ENCODE measurements at places on chromosomes 7 and 10.

- peak; percentile 83 for DNase-seq
These were observed 625 bp downstream of the IPMK start for GRCh38 chr10:58266826-58267712.

- DNase-seq: no peak
These were observed 637.4 kb downstream of the LRMDA start for GRCh38 chr10:76068856-76069255.

GRCh38 chr7:48621076-48621475 lies 303.3 kb upstream of the CDC14C start:
- no peak for DNase-seq

GRCh38 chr10:27157150-27157549 lies 2.0 kb downstream of the MASTL start:
- DNase-seq: peak; percentile 20

- DNase-seq: no peak
These were observed 7.8 kb downstream of the WIPI2 start for GRCh38 chr7:5197811-5198210.

GRCh38 chr10:34151481-34151880 lies 663.6 kb downstream of the PARD3 start:
- no peak for DNase-seq

DNA sequence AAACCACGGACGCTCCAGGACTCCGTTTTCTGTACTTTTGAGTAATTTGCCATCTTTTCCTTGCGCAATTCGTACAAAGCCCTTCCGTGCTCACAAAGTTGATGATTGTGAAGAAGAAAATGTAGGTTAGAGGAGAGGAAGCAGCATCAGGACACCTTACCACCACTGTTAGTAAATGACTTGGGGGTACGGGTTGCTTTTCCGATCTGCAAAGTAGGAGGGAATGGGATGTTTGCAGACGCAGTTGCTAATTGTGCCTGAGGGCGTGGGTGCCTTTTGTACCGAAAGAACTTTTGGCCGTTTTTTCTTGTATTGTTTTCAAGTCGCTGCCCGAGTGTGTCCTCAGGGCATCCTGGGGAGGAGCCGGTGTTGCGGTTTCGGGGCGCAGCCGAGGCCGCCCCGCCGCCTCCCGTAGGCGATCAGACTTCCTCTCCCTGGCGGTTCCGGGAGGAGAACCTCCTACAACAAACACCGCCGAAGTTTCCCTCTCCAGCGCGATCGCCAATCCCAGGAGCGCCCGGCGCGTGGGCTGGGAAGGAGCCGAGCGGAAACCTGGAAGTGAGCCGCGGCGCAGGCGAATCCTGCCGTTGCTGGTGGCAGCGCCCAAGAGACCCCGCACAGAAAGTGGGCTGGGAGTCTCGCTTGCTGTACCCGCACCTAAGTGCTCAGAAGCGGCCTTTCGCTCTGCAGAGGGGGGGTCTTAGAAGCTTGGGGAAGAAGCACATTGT lies 1.0 kb downstream of the PRR15 start:
- DNase-seq: peak; percentile 67

DNA sequence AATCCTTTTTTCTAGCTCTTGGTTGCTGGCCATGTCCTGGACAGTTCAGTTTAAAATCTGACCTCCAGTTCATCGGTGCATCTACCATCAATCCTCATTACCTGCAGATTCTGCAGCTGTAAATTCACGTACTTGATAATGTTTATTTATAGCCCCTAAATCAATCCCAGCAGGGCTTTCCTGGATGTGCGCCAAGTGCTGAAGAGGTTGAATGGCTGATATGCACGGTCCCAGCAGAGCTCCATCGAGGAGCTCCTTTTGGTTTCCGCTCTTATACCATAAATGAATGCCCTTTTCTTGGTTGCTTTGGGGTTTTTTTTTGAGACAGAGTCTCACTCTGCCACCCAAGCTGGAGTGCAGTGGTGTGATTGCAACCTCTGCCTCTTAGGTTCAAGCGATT lies 91.2 kb upstream of the CCZ1B start:
- DNase-seq: no peak

- DNase-seq: no peak
These were observed 58.7 kb downstream of the CLEC2L start for GRCh38 chr7:139582130-139582650.

DNA sequence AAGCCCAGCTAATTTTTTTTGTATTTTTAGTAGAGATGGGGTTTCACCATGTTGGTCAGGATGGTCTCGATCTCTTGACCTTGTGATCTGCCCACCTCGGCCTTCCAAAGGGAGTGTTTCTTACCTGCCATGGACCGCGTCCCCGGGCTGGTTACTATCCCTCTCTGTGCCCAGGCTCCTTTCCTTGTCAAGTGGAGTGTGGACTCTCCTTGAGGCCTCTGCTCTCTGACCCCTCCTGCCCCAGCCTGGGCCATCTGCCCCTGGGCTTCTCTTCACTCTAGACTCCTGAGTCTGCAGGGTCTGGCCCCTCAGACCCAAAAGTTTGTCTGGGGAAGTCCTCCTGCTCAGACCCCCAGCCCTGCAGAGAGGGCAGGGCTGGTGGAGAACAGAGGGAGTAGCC lies 20.7 kb downstream of the NEURL1 start:
- DNase-seq: no peak

DNA sequence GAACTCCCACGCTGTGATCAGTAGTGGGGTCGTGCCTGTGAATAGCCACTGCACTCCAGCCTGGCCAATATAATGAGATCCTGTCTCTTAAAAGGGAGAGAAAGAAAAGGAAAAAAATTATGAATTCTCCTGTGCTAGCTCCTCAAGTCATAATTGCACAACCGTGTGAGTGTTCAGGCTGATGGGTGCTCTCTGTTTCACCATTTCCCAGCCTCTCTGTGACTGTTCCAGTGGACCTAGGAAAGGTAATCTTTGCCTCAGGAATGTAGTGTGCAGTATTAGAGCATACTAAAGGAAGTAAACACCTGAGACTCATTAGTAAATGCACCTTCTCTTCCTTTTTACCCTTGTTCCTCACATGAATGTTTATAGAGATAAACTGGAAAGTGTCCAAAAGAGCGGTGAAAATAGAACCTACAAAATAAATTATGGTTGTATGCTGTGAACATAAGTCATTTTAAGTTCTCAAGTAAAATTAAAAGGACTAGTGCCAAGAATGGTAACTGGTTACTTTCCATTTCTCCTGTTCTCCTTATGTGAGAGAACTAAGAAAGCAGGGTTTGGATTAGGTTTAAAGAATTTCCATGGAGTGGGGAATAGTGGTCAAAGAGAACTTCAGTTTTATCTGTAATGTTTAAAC lies 42.7 kb downstream of the INPP5F start:
- DNase-seq: no peak

GRCh38 chr7:29806208-29806994 lies at the start of gene WIPF3:
Gene WIPF3 (plus strand): TSS chr7:29806508. CDS start chr7:29834725, 28,217 bp downstream.
- no peak for DNase-seq

DNA sequence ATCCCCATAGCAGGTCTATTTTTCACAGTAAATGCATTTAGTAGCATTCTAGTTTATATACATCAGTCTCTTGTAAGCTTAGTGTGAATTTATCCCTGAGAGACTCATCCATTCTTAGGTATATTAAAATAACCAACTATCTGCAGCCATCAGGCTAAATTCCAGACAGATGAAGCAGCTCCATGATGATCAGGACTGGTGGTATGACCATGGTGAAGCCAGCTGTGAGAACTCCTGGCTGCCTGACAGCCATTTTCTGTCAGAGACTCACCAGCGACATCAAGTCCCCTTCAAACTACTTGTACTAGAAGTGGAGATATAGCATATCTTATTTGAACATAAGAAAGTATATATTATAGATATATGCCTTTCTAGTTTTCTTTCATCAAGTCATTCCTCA lies 70.3 kb upstream of the GSDME start:
- DNase-seq: no peak

- peak; percentile 32 for DNase-seq
These were observed 17.4 kb downstream of the DDIT4 start for GRCh38 chr10:72291019-72291532.

- no peak for DNase-seq
These were observed 283.7 kb upstream of the NRP1 start for GRCh38 chr10:33618196-33618595.

GRCh38 chr7:135260470-135260869 lies 26.8 kb downstream of the STRA8 start:
- DNase-seq: no peak

DNA sequence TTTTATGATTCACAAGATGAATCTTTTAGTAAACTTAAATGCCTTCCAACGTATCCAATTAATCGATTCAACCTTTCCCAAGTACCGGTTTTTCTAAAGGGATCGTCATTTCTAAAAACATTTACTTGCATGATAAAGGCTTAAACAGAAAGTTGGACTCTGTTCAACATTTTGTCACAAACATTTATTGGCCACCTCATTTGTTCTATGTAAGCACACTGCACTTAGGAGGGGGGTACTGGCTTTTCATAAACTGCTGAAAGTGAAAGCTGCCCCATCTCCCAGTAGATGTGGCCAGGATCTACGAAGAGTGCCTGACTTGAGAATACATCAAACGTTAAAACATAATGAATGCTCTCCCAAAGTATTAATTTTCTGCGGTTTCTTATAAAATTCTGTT lies 37.3 kb upstream of the LAMB4 start:
- no peak for DNase-seq

DNA sequence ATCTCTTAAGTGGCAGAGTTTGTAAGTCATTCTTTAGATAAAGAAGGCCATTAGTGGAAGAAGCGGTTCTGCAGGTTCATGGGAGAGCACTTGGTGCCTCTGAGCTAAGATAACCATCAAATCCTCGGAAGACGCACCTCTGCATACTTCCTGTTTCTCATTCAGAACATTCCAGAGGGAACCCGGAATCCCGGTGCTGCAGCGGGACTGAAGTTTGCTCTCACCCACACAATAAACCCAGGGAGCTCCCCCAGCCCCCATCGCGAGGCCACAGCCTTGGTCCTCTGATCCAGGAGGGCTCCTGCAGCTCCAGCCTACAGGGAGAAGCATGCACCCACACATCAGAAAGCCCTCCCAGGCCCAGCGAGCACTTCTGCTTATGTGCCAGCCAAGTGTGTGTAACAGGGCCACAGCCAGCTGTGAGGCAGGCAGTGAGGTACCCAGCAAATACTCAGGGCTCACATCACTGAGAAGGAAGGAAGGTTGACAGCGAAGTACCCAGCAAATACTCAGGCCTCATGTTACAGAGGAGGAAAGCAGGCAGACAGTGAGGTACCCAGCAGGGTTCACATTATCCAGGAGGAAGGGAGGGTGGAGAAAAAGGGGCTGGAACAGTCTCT lies 142.4 kb downstream of the DIP2C start:
- DNase-seq: no peak

- DNase-seq: no peak
These were observed 921.1 kb upstream of the GHITM start for GRCh38 chr10:83218205-83218604.

DNA sequence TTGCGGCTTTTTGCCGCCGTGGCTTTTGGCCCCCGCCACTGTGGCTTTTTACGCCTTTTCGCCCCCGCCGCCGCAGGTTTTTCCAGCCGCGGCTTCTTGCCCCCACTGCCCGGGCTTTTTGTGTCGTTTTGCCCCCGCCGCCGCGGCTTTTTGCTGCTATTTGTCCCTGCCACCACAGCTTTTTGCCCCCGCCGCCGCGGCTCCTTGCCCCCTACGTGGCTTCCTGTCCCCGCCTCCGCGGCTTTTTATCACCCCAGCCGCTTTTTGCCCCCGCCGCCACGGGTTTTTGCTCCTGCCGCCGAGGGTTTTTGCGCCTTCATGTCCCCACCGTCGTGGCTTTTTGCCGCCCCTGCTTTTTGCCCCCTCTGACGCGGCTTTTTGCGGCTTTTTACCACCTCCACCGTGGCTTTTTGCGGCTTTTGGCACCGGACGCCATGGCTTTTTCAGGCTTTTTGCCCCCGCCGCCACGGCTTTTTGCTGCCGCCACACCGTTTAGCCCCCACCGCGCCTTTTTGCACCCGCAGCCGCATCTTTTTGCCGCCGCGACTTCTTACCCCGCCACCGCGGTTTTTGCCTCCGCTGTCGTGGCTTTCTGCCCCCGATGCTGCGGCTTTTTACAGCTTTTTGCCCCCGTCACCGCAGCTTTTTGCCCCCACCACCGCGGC lies 637.0 kb downstream of the ZNF716 start:
- DNase-seq: no peak

- DNase-seq: no peak
These were observed 146.9 kb upstream of the RET start for GRCh38 chr10:42929993-42930392.

DNA sequence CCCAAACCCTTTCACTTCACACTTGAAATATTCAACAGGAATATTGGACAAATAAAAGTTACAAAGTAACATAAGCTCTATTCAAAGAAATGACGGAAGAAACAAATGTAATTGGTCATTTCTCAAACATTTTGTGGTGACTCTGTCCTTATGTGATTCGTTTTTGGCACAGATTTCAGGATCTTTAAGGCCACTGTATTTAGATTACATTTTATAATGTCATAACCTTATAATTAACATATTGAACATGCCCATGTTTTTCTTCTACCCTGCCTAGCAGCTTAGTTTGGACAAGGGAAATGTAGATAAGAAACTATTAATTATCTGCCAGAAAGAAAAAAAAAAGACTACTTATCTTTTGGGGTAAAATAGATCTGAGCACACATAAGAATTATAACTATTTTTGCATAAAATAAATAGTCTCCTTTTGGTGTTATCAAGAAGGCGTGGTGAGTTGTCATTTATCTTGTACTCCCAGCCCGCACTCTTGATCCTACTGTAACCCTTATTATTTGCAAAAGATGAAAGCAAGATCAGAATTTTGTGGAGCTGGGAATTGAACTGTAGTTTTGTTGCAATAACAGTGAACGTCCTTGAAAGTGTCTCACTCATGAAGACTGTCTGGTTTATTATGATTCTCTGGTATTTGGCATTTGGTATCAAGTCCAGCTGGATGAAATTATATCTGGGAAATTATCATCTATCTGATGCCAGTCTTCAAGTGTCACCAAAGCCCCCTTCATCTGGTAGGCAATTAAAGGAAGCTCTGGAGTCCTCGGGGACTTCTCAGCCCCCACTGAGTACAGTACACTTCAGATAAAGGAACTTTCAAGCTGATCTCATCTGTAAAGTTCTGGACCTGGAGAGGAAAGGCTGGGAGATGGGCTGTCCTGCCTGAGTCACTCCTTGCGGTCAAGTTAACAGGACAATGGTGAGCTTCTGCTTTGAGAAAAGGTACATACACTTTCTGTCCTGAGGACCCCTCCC lies 175.7 kb upstream of the INHBA start:
- DNase-seq: peak; percentile 50

DNA sequence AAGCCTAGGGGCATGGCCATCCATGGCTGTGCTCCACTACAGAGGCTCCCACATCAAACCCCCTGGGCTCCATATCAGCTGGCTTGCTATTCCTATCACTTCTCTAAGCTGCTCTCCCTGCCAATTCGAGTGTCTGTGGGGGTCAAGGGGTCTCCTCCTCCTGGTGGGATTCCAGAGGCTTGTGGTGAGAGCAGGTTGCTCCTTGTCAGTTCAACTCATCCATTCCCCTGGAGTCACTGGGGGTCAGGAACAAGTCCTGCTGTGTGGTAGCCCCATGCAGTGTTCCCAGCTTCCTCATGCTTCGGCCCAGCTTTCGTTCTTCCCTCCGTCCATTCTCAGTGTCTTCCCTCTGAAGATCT lies 86.6 kb upstream of the UNC5B start:
- no peak for DNase-seq

Measured in inflammatory macrophage treated with lipopolysaccharide for 1 hour (primary cell).